Mucosa of gallbladder (tissue), 1 donor: ENCODE measurements at places on chromosomes 11 and 22.
A peak's percentile ranks its signal among the peaks of the same experiment; 100 is the strongest.

GRCh38 chr11:96191752-96192151 is 151.2 kb downstream of the MAML2 start:
- DNase-seq: no peak

DNA sequence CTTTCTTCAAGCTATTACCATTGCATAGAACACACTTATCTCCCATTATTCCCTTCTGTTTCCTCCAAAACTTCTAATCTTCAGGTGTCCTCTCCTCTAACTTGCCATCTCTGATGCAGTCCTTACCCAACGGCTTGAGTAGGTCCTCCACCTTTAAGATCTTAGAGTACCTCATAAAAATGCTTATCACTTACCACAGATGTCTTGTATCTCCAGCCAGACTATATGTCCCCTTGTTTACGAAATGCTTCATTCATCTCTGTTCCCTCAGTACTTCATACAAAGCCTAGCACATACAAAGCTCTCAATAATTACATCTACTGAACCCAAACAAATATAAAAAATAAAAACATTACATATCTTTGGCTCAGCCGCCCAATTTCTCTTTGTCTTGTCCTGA is 49.2 kb downstream of the PAK1 start:
- no peak for DNase-seq

DNA sequence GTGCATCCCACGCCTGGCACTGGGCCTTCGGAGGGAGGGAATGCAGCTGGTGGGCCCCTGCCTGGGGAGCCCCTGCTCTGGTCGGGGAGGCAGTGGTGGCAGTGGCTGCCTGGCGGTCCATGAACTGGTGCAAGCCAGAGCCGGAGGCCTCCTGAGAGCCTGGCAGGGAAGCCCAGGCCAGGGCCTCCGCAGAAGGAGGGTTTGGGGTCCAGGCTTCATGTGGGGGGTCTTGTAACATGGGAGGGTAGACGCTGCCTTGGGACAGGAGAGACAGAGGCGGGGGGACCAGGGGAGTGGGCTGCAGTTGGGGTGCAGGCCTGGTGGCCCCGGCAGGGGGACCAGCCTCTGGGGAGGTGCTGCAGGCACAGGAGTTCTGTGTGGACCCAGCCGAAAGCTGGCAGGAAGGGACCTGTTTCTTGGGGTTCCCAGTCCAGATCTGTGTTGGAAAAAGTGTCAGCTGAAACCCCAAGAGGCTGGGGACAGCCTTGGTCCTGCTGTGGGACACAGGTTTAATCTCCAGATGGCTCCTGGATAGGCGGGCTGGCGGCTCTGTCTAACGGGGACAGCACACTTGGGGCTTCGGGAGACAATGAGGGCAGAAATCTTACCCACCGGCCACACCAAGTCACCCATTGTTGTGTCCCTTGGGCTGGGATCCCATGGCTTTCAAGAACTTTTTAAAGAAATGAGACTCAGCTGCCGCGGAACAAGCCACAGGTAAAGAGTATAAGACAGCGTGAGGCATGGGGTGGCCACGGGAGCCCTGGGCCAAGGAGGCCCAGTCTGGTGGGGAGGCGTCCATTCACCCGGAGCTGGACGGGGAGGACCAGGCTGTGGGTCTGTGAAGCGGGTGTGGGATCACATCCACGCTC is 73.5 kb downstream of the KCNQ1 start:
- peak; percentile 7 for DNase-seq

DNA sequence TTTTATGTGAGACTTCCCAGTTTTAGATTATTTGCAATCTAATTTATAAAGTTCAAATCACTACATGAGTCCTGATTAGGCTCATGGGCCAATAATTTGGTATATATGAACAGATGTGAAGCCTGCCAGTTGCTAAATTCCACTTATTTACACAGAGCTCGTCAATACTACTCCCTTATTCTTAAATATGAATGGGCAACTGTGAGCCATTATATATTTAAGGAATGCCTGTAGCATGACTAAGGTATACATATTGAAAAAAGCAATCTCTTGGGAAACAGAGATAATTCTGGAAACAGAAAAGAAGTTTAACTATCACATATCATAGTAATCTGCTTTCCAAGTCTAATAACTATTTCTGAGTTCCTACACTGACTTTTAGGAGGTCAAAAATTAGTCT is 27.0 kb downstream of the RBMXL2 start:
- DNase-seq: no peak

DNA sequence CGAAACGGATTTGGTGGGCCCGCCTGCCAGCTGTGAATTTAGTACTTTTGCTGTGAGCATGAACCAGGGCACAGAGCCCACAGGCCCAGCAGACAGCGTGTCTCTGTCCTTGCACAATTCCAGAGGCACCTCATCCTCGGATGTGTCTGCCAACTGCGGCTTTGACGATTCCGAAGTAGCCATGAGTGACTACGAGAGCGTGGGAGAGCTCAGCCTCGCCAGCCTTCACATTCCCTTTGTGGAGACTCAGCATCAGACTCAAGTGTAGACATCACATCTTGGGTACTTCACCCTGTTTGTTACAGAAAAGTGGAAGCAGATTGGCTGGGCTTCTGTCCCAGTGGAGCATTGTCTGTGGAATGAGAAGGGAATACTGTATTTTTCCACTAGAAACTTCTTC is 78.6 kb upstream of the MTNR1B start:
- DNase-seq: no peak

- DNase-seq: no peak
Observed at GRCh38 chr11:112795142-112795815, 165.9 kb upstream of the NCAM1 start.

GRCh38 chr11:93084727-93085505 is 112.9 kb downstream of the SLC36A4 start:
- DNase-seq: no peak

DNA sequence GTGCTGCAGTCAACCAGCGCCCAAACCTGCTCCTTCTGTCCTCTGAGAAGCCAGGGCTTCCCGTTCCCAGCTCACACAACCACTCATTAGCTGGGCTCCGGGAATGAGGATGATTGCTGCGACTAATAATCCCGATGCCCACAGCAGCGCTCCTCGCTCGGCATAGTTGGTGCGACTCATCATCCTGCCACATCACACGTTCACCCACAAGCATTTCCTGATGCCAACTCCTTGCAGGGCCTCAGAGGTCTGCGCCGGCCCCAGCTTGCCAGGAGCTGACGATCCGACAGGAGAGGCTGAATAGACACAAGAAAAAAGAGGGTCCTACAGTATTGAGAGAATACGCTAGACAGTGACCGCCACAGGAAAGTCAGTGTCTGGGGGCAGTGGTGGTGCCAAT is 10.6 kb upstream of the CSNK1E start:
- no peak for DNase-seq

GRCh38 chr11:65184146-65184545 is 2.4 kb downstream of the CAPN1 start:
- no peak for DNase-seq

DNA sequence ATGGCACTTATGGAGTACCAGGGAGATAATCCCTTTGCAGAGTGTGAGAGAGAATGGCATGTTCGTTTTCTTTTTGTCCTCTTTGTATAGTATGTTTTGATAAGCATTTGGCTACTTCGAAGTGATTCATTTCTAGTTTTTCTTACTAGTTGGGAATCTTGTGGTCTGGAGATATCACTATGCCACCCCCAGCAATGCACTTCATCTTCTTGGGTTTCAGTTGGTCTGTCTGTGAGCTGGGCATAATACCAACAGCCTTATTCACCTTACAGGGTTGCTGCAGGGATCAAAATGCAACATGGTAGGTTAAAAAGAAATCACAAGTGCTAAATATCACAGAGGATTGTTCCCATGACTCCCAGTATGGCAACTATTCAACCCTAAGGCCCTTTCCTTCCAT is 387.8 kb upstream of the CADM1 start:
- no peak for DNase-seq

- DNase-seq: no peak
Observed at GRCh38 chr11:29263971-29264682, 752.7 kb downstream of the KCNA4 start.

- no peak for DNase-seq
Observed at GRCh38 chr11:100939571-100939970, 190.0 kb downstream of the PGR start.

DNA sequence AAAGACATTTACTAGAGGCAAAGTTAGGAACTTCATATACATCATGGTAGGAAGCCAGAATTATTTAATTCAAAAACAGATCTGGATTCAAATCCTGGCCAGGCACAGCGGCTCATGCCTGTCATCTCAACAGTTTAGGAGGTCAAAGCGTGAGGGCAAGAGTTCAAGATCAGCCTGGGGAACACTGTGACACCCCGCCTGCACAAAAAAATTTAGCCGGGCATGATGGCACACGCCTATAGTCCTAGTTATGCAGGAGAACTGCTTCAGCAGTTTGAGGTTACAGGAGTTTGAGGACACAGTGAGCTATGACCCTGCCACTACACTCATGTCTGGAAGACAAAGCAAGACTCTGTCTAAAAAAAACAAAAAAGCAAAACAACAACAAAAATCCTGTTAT is 8.9 kb downstream of the MRTFA start:
- no peak for DNase-seq

DNA sequence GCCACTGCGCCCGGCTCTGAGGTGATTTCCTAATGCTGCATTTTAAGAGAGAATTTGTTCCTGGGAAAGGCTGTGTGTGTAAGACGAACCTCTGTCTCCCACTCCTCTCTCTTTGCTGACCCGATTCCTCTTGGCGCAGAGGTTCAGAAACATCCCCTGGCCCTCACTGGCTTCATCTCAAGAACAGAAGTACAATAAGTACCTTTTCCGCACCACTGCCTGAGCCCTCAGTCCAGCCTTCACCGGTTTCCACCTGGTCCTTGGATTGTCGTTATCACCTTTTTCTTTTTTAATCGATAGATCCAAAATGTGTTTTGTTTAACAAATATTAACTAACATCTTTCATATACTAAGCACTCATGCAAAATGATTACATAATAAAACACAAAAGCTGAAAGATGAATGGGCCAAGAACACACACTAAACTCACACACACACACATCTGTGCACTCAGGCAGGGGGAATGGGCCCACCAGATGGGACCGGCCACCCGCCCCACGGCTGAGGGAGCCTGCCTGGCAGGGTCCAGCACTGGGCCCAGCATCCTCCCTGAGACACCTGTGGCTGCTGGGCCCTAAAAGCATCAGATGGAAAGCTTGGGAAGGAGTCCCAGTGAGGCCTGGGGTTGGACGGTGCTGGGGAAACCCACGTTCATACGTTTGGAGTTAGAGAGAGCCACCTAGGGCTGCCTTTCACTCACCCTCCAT is 50.4 kb upstream of the A4GALT start:
- DNase-seq: no peak

GRCh38 chr11:86047275-86047991 is 21.5 kb downstream of the PICALM start:
- DNase-seq: no peak

DNA sequence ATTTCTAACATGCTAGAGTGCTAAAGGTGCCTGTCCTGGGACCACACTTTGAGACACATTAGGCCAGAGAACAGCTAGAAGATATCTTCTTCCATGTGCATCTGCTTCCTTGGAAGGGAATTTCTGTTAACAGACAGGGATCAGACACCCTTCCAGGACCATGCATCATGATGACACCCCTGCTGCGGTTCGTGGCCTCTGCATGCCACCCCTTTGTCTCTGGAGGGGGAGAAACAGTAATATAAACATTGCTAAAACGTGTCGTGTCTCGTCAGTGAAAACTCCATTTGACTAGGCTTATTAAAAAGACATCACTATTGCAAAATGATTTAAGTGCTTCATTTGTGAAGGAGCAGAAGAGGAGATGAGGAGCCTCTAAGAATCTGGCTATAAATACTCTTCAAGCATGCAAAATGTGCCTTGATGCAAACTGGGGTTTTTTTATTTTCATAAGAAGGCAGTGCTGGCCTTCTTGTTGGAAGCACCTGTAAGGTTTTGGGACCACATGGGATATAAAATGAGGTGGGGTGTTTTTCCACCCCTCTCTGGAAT is 141.6 kb downstream of the MYO18B start:
- no peak for DNase-seq

DNA sequence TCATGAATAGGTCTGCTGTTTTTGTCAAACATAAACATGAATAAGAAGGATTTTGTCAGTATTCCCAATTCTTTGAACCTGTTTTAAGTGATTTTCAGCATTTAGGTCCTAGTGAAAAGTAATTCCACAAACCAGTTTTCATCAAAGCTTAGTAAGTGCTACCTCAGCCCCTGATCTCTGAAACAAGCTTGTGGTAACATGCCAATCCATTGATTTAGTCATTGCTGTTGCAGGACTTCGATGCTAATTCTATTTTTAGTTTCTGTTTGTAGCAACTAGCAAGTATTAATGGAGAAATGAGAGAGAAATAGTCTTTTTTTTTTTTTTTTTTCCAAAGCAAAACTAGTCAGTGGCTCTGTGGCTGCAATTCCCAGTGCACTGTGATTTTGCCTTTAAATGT is 91.4 kb downstream of the JRKL start:
- no peak for DNase-seq

- DNase-seq: no peak
Observed at GRCh38 chr11:36456156-36456555, 53.9 kb downstream of the TRAF6 start.

DNA sequence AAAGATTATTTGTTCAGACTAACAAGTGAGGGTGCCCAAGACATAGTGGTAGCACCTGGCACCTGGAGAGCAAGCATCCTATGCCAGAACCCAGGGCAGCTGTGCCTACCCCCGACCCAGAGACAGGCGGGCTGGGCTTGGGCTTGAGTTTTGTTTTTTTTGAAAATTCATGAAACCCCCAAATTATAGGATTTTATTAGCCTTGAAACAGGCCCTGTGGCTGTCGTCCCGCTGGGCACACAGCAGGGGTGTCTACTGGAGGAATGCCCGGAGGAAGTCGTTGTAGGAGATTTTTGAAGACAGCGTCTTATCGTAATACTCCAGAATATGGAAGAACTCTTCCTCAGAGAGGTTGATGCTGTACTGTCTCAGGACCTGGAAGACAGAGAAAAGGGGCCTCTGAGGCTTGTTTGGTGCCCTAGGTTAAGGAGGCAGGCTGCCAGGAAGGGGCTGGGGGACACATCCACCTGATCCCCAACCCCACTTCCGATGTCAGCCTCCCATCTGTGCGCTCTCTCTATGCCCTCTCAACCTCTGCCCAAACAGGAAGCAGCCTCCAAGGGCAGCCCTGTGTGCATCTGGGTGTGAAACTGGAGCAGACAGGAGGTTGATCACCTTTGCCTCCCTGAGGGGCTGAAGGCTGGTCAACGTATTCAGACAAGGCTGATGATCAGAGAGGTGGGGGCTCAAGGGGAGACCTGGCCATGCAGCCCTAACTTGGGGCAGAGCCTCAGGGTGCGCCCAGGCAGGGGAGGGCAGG is 117.0 kb downstream of the MPPED1 start:
- DNase-seq: no peak

DNA sequence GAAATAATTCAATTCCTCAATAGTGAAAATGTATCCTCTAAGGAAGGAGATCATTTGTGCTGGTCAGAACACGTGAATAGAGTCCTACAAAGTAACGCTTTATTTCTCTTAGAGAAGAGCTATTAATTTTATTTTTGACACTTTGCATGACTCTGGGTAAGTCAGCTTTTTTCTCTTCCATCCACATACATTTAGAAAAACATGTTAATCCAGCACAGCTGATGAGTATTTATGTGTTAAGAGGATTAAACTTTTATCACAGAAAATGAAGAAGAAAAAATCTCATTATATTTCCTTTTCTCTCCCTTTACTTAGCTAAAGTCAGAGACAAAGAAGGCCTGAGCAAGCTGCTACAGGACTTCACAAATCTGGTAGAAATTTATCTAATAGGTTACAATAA is 649.5 kb upstream of the CCDC179 start:
- DNase-seq: no peak
